D341Med (cell line): ENCODE measurements at places on chromosomes 1 and 21.
A peak's percentile ranks its signal among the peaks of the same experiment; 100 is the strongest.

DNA sequence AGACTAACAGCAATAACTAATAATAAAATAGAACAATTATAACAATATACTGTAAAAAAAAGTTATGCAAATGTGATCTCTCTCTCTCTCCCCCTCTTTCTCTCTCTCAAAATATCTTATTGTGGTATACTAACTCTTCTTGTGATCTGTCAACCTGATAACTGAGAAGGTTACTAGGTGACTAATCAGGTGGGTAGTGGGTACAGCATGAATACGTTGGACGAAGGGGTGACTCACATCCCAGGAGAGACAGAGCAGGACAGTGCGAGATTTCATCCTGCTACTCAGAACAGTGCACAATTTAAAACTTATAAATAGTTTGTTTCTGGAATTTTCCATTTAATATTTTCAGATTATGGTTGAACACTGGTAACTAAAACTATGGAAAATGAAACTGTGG, 257.5 kb downstream of the LRRC40 start:
- DNase-seq = no peak

- no peak for DNase-seq
These were observed 360.5 kb upstream of the DAB1 start for GRCh38 chr1:57784356-57784755.

- no peak for DNase-seq
These were observed 14.6 kb downstream of the NGF start for GRCh38 chr1:115323366-115324004.

GRCh38 chr1:64845831-64846425, 101.1 kb downstream of the RAVER2 start:
- no peak for DNase-seq

GRCh38 chr21:38774152-38774551, 31.6 kb upstream of the ETS2 start:
- DNase-seq = no peak

DNA sequence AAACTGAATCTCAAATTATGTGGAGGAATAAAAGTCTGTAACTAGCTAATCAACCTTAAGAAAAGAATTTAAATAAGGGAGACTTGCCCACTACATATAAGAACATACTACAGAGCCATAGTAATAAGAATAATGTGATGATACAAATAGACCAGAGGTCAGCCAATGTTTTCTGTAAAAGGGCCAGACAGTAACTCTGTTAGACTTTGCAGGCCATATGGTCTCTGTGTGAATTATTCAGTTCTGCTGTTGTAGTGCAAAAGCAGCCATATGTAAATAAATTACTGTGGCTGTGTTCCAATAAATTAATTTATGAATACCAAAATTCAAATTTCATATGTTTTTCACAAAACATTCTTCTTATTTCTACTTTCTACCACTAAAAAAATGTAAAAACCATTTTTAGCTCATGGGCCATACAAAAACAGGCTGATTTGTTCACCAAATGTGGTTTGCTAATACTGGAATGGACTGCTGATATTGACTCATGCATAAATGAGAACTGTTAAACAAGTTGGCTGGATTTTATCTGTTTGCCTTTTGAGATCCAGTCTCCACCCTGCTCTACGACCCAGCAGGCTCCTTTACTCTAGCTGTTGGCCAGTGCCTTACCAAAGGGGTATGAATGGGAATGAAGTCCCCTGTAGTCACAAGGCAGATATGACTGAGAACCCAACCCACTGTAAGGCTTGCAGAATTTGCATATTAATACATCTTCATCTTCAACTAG, 98.2 kb upstream of the ZNHIT6 start:
- no peak for DNase-seq

GRCh38 chr1:190754666-190755065, 277.0 kb upstream of the BRINP3 start:
- peak; percentile 16 for DNase-seq

DNA sequence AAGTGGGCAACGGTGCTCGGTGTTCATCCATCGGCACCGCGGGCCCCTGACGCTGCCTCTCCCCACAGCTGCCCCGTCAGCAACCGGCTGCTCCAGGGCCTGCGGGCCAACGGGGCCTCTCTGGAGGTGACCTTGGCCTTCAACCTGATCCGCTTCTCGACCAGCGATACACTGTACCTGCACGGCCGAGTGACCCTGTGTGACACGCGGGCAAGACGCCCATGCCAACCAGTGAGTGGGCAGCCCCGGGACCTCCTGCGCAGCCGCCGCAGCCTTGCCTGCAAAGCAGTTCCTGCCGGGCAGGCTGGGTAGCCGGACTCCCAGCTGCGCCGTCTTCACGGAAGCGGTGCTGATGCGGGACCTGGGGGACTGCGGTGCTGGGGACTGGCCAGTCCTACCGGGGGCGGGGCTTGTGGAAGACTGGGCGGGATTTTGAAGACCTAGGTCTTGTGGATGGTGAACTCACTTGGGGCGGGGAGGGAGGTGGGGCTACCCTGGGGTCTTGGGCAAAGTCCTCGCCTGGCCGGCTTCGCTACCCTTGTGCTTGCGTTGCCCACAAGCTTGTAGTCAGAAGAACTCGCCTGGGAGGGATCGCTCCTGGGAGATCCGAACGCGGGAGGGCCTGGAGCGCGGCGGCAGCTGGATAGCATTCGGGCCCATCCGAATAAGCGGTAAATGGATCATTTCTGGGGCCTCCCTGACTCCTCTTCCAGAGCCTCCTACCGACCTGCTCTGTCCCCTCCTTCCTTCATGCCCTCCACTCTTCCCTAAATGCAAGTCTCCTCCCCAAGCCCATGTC, 8.8 kb upstream of the CEP85 start:
- no peak for DNase-seq

- DNase-seq = no peak
These were observed 563.4 kb upstream of the PLXNA2 start for GRCh38 chr1:208807446-208808127.

DNA sequence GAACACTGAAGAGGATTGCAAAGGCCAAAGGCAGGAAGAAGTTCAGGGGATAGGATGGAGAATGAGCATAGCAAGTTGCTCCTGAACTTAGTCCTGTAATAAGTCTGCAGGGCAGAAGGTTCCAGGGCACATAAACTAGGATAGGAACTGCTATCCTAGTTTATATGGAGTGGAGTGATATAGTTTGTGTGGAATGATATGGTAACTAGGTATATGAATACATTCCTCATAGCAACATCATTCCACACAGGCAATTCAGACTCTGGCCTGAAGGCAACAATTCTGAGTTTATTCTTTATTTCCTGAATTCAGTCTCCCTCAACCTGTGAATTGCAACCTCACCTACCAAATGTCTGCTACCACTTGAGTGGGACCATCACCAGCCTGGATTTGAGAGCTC, 154.9 kb upstream of the GREM2 start:
- no peak for DNase-seq

- DNase-seq = no peak
These were observed 11.2 kb downstream of the KANK4 start for GRCh38 chr1:62307895-62308492.

DNA sequence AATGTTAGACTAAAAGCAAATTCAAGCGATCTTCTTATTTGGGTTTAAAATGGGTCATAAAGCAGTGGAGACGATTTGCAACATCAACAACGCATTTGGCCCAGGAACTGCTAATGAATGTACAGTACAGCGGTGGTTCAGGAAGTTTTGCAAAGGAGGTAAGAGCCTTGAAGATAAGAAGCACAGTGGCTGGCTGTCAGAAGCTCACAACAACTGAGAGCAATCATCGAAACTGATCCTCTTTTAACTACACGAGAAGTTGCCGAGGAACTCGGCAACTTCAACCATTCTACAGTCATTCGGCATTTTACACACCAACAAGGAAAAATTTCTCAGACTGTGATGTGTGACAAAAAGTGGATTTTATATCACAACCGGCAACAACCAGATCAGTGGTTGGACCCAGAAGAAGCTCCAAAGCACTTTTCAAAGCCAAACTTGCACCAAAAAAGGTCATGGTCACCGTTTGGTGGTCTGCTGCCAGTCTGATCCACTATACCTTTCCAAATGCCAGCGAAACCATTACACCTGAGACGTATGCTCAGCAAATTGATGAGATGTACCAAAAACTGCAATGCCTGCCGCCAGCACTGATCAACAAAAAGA, 47.9 kb downstream of the ASH1L start:
- DNase-seq = no peak

- no peak for DNase-seq
These were observed 559.7 kb upstream of the CAMK1G start for GRCh38 chr1:209023790-209024189.

DNA sequence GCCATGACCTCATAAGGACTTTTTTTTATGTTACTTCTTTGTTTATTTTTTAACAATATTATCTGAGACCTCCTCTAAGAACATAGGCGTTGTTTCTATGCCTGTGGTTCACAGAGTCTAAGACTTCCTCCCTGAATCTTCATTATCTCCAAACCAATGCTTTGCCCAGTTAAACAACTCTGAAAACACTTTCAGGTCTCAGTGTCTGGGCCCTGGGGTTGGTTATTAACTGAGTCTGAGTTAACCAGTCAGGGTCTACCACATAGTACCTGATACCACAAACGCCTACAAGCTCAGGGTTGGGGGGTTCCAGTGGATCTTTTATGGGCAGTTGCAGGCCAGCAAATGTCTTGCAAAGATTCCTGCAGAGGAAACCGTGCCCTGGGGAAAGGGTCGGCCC, 138.2 kb downstream of the AJAP1 start:
- no peak for DNase-seq

DNA sequence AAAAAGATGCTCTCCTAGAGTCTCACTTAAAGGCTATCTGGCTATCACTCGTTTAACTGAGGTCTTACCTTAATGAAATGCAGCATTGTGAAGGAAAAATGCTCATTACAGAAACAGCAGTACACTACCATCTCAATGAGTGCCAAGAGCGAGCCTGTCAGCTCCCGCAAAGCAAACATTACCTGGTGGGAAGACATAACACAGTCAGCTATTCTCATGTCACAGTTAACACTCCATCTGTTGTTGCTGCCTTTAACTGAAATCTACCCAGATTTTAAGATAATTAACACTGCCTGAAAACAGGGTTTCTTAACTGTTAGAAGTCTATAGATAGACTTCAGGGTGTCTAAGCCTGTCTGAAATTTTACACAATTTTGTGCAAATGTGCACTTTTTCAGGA, 39.1 kb downstream of the PCSK9 start:
- no peak for DNase-seq

GRCh38 chr1:203311368-203312301, 6.3 kb downstream of the BTG2 start:
- DNase-seq = no peak

- no peak for DNase-seq
These were observed 58.1 kb downstream of the SCCPDH start for GRCh38 chr1:246782120-246782900.

- no peak for DNase-seq
These were observed 58.4 kb upstream of the PROX1 start for GRCh38 chr1:213929398-213929797.
